ENCODE measurements at places on chromosomes 11 and 22.

GRCh38 chr11:134655189-134655989, 243.3 kb upstream of the B3GAT1 start:
- no peak for DNase-seq

- DNase-seq = no peak
These were observed 34.1 kb downstream of the ARAP1 start for GRCh38 chr11:72718101-72718501.

GRCh38 chr11:62905296-62905695, 15.9 kb downstream of the CHRM1 start:
- no peak for DNase-seq

DNA sequence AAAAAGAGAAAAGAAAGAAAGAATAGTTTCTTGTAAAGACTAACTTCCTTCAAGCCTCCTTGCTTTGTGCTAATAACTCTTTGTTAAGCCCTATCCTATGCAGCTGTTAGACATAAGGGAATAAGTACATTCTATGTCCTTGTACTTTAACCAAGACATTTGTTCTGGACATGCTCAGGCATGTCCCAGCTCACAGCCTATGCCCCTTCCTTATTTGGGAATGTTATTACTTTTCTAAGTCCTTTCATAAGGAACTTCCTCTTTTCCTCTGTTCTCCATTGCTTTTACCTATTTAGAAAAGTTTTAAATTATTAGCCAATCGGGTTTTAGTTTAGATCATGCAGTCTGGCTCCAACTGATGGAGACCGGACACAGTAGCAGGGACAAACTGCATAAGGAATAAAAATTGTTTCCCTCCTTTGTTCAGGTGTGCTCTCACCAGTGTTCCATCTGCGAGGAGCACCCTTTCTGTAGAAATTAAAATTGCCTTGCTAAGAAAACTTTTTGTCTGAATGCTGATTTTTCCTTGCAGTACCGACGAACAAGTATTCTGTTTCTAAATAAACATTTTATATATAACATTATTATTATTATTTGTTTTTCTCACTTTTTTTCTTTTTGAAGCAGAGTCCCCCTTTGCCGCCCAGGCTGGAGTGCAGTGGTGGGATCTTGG, 21.6 kb upstream of the SPINDOC start:
- no peak for DNase-seq

- DNase-seq = no peak
These were observed 16.8 kb downstream of the CD5 start for GRCh38 chr11:61119055-61119454.

DNA sequence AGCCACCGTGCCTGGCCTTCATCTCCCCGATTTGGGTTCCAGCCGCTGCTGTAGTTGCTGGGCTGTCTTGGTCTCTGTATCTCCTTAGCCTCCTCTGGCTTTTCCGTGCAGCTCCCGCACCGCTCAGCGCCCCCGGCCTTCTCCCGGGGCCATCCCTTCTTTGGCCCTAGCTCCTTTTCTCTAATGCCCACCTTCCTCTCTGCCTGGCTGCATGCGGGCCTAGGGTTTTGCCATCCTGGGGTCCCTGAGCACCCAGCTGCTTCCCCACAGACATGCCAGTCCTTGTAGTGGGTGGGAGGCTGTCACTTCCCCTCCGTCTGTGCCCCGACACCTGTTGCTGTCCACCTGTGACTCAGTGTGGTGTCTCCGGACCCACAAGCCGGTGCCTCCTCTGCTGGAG, 36.4 kb downstream of the KCNJ4 start:
- DNase-seq = no peak

- DNase-seq = no peak
These were observed 2.9 kb upstream of the ABCC8 start for GRCh38 chr11:17479284-17480214.
